ENCODE measurements at places on chromosomes 2 and 18. TPM values are rescaled to one million over a fixed set of nuclear protein-coding genes. Genes with fewer than 3 reads are reported as not detected.

The LYPD1 gene
- 17.4 TPM for polyA plus RNA-seq

The INHA gene
- polyA plus RNA-seq: 8.1 TPM

The SERPINB3 gene
- not detected for polyA plus RNA-seq

The HOXD12 gene
- polyA plus RNA-seq: 3.1 TPM

The OSR1 gene
- 45.7 TPM for polyA plus RNA-seq

The IFIH1 gene
- polyA plus RNA-seq: 1.7 TPM

The RESP18 gene
- polyA plus RNA-seq: not detected

The DSG4 gene
- 0.41 TPM for polyA plus RNA-seq

The POTEC gene
- polyA plus RNA-seq: not detected

The ATP9B gene
- 14.6 TPM for polyA plus RNA-seq

The MSTN gene
- polyA plus RNA-seq: not detected

The SH3RF3 gene
- 1.1 TPM for polyA plus RNA-seq

The SPEG gene
- 35.8 TPM for polyA plus RNA-seq

The BUB1 gene
- polyA plus RNA-seq: 5.8 TPM

The FZD7 gene
- 13.4 TPM for polyA plus RNA-seq

The CFC1 gene
- 28.4 TPM for polyA plus RNA-seq

The FSHR gene
- 0.40 TPM for polyA plus RNA-seq

The PLGLB1 gene
- 9.8 TPM for polyA plus RNA-seq

The SERPINB11 gene
- polyA plus RNA-seq: not detected

The ARHGAP28 gene
- polyA plus RNA-seq: 23.5 TPM

The CIB4 gene
- not detected for polyA plus RNA-seq

The SLC9A4 gene
- 1.6 TPM for polyA plus RNA-seq

The IWS1 gene
- 47.8 TPM for polyA plus RNA-seq

The CRYGC gene
- polyA plus RNA-seq: 1.3 TPM

The ANKRD53 gene
- 4.7 TPM for polyA plus RNA-seq

The TMEM247 gene
- polyA plus RNA-seq: not detected

The GPR45 gene
- not detected for polyA plus RNA-seq

The TTC27 gene
- polyA plus RNA-seq: 12.7 TPM

The CCDC93 gene
- polyA plus RNA-seq: 13.2 TPM

The CCDC102B gene
- 1.7 TPM for polyA plus RNA-seq

The DLGAP1 gene
- 6.5 TPM for polyA plus RNA-seq

The STPG4 gene
- polyA plus RNA-seq: not detected

The MDH1 gene
- polyA plus RNA-seq: 285 TPM

The SNED1 gene
- 4.6 TPM for polyA plus RNA-seq
